ENCODE measurements at places on chromosomes 7 and 10. TPM values are rescaled to one million over a fixed set of nuclear protein-coding genes. Genes with fewer than 3 reads are reported as not detected.

Gene BCAP29
- total RNA-seq, result 13.6 TPM

Gene GIMAP1
- 14.1 TPM for total RNA-seq

Gene GPR158
- total RNA-seq, result not detected

Gene LIPF
- not detected for total RNA-seq

Gene VWA2
- total RNA-seq, result not detected

Gene GRIFIN
- not detected for total RNA-seq

Gene ZNF503
- total RNA-seq, result 0.50 TPM

Gene MYH16
- not detected for total RNA-seq

DNA sequence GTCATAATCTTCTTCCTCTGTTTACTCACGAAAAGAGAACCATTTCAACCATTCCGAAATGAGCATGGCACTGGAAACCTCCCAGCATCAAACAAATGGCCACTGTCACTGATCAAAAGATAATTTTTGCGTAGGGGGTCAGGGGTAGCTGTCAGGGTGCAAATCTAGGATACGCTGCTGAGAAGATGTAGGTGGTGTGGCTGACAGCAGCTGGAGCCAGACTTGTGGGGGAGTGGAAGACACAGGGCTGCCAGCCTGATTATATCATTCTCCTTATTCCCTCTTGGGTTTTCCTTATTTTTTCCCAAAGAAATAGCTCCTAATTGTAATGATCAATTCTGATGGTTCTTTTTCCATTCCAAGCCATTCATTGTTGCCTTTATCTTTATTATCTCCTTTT lies 266.1 kb downstream of the SORCS1 start:
- H3K4me1 ChIP-seq, result no peaks in the 10 kb centered on the region
- no peaks in the 10 kb centered on the region for H3K36me3 ChIP-seq
- H3K4me3 ChIP-seq, result no peak overlapping the region
- H3K27me3 ChIP-seq, result no peaks in the 10 kb centered on the region

- H3K4me3 ChIP-seq, result no peak overlapping the region
- no peaks in the 10 kb centered on the region for H3K4me1 ChIP-seq
- no peak for DNase-seq
- peaks cover 30% of the 10 kb centered on the region for H3K27me3 ChIP-seq
- no peak overlapping the region for H3K27ac ChIP-seq
Observed at GRCh38 chr7:96596120-96596826, 113.4 kb downstream of the SEM1 start.

- peaks cover 5% of the 10 kb centered on the region for H3K36me3 ChIP-seq
- peaks cover 25% of the 10 kb centered on the region for H3K4me1 ChIP-seq
- peak overlapping the region; percentile 76 for H3K27ac ChIP-seq
- no peak for DNase-seq
Observed at GRCh38 chr7:25117226-25118047, 7.6 kb downstream of the CYCS start.

- no peaks in the 10 kb centered on the region for H3K4me1 ChIP-seq
- H3K27ac ChIP-seq, result no peak overlapping the region
- no peak overlapping the region for H3K4me3 ChIP-seq
- DNase-seq, result no peak
Observed at GRCh38 chr10:114284346-114285071, 45.5 kb downstream of the VWA2 start.

GRCh38 chr10:27312854-27313253 lies 72.3 kb upstream of the ACBD5 start:
- peaks cover 7% of the 10 kb centered on the region for H3K27me3 ChIP-seq
- H3K4me1 ChIP-seq, result no peaks in the 10 kb centered on the region
- H3K36me3 ChIP-seq, result peaks cover 2% of the 10 kb centered on the region
- H3K4me3 ChIP-seq, result no peak overlapping the region

GRCh38 chr10:70472799-70473454 lies 5.6 kb upstream of the PALD1 start:
- H3K36me3 ChIP-seq, result peaks cover 3% of the 10 kb centered on the region
- H3K4me1 ChIP-seq, result peaks cover 15% of the 10 kb centered on the region
- DNase-seq, result no peak
- no peak overlapping the region for H3K27ac ChIP-seq

DNA sequence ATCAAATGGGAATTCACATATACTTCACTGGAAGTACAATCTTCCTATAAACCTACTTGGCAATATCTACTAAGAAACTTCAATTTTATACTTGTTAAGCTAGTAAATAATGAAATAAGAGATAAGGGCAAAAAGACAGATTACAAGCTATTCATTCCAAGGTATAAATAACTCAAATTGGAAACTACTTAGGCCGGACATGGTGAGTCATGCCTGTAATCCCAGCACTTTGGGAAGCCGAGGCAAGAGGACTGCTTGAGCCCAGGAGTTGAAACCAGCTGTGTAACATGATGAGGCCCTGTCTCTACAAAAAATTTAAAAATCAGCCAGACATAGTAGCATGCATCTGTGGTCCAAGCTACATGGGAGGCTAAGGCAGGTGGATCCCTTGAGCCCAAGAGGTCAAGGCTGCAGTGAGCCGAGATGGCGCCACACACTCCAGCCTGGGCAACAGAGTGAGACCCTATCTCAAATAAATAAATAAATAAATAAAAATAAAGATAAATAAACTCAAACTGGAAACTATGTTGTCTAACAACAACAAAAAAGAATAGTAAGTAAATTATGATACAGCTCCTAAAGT lies 37.6 kb downstream of the ARHGAP21 start:
- H3K4me1 ChIP-seq, result peaks cover 2% of the 10 kb centered on the region
- H3K36me3 ChIP-seq, result no peaks in the 10 kb centered on the region
- no peak for DNase-seq
- no peaks in the 10 kb centered on the region for H3K27me3 ChIP-seq
- no peak overlapping the region for H3K4me3 ChIP-seq

- no peak overlapping the region for H3K27ac ChIP-seq
- no peaks in the 10 kb centered on the region for H3K36me3 ChIP-seq
- H3K4me3 ChIP-seq, result no peak overlapping the region
- no peak for DNase-seq
Observed at GRCh38 chr10:130810856-130811255, 500.7 kb downstream of the TCERG1L start.

GRCh38 chr7:80542398-80542797 lies 30.5 kb upstream of the GNAT3 start:
- H3K4me1 ChIP-seq, result no peaks in the 10 kb centered on the region
- no peak for DNase-seq
- H3K36me3 ChIP-seq, result no peaks in the 10 kb centered on the region

- no peak overlapping the region for H3K27ac ChIP-seq
- no peak overlapping the region for H3K4me3 ChIP-seq
- DNase-seq, result no peak
- H3K4me1 ChIP-seq, result no peaks in the 10 kb centered on the region
Observed at GRCh38 chr7:7799138-7799537, 80.7 kb upstream of the RPA3 start.

GRCh38 chr7:151386301-151387160 lies 23.3 kb downstream of the WDR86 start:
- no peaks in the 10 kb centered on the region for H3K36me3 ChIP-seq
- peak overlapping the region; percentile 77 for H3K27ac ChIP-seq
- peaks cover 13% of the 10 kb centered on the region for H3K4me1 ChIP-seq
- no peaks in the 10 kb centered on the region for H3K27me3 ChIP-seq

DNA sequence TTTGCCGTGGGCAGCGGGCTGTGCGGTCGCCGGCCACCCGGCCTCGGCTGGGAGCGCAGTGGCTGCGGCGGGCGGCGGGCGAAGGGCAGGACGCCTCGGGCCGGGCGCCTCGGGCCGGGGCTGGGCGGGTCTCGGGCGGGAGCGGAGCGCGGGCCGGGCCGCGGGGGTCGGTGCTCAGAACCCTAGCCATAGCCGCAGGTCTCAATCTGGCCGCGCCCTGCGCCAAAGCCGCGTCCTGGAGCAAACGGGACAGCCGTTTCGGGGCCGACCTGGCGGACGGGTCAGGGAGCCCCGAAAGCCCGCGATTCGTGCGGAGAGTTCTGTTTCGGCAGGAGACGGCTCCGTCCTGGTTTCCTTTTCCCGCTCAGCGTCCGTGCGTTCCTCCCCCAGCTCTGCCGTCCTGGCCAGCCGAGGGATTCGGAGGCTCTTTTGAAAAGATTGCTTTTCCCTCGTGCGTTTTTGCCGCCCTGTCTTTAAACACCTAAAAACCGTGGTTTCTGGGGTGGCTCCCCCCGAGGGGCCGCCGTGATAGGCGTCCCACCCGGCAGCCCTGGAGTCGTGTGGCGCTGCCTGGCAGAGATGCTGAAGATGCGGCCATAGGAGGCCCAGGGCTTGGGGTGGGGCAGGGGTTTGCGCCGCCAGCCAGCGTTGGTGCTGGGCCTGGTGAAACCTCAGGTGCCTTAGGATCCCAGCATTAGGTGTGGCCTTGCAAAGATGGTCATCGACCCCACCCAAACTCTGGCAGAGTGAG lies 727 bp downstream of the RET start:
- H3K4me1 ChIP-seq, result peaks cover 8% of the 10 kb centered on the region
- peaks cover 4% of the 10 kb centered on the region for H3K36me3 ChIP-seq
- peaks cover 58% of the 10 kb centered on the region for H3K27me3 ChIP-seq

DNA sequence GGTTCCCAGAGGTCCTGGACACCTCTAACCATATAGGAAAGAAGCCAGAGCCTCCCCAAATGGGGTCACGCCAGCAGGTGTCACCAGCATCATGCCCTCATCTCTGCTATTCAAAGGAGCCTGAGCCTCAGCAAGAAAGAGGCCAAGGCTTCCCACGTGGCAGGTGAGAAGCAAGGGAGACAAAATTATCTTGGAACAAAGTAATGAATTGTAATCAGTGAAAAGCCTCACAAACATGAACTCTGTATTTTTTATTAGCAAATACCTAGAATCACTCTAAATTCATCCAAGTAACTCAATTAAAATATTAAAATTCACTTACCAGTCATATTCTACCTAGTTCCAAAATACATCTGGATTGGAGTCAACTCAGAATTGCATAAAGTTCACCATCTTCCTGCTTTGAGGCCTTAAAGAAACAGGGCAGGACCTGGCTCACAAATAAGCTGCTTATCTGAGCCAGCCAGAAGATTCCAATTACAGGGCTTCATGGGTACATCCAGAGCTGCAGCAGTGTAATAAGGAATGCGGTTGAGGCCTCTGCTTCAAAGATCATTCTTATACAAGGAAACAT lies 68.7 kb downstream of the SGMS1 start:
- H3K27me3 ChIP-seq, result no peaks in the 10 kb centered on the region
- peak overlapping the region; percentile 49 for H3K27ac ChIP-seq
- H3K36me3 ChIP-seq, result no peaks in the 10 kb centered on the region
- no peak overlapping the region for H3K4me3 ChIP-seq
- DNase-seq, result no peak

DNA sequence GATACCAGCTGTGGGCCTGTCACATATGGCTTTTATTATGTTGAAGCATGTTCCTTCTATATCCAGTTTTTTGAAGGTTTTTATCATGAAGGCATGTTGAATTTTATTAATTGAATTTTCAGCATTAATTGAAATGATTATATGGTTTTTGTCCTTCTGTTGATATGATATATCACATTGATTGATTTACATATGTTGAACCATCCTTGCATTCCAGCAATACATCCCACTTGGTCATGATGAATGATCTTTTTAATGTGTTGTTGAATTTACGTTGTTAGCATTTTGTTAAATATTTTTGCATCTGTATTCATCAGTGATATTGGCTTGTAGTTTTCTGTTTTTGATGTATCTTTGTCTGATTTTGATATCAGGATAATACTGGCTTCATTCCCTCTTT lies 21.2 kb downstream of the PRSS37 start:
- H3K27me3 ChIP-seq, result no peaks in the 10 kb centered on the region
- no peak for DNase-seq
- peaks cover 4% of the 10 kb centered on the region for H3K36me3 ChIP-seq
- no peaks in the 10 kb centered on the region for H3K4me1 ChIP-seq

DNA sequence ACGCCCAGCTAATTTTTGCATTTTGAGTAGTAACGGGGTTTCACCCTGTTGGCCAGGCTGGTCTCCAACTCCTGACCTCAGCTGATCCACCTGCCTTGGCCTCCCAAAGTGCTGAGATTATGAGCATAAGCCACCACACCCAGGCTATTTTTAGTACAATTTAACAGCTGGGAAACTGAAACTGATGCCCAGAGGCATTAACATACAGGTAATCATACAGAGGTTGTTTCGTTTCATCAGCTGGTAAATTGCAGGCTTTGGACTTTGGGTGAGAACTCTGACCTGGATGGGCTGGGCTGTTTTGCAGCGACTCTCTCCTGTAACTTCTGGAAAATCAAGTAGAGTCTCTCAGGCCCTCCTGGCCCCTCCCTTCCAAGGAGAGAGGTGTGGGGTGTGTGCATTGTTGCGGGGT lies 6.2 kb upstream of the ACHE start:
- no peaks in the 10 kb centered on the region for H3K36me3 ChIP-seq
- H3K4me3 ChIP-seq, result no peak overlapping the region
- DNase-seq, result no peak
- no peak overlapping the region for H3K27ac ChIP-seq
- H3K27me3 ChIP-seq, result peaks cover 20% of the 10 kb centered on the region

GRCh38 chr7:76409537-76409936 lies at the start of gene SSC4D:
Gene SSC4D (minus strand): TSS chr7:76409697. CDS start chr7:76404439, 5,258 bp downstream.
- H3K36me3 ChIP-seq, result no peaks in the 10 kb centered on the region
- H3K4me1 ChIP-seq, result peaks cover 3% of the 10 kb centered on the region
- no peak for DNase-seq
- H3K27ac ChIP-seq, result no peak within 1 kb of the TSS
- H3K4me3 ChIP-seq, result no peak within 1 kb of the TSS
- H3K27me3 ChIP-seq, result no peaks in the 10 kb centered on the region

Data from T-helper 17 cell (primary cell).